ENCODE measurements at places on chromosomes 12 and 14. TPM values are rescaled to one million over a fixed set of nuclear protein-coding genes. Genes with fewer than 3 reads are reported as not detected.

Gene CD4
- total RNA-seq, result 0.54 TPM

DNA sequence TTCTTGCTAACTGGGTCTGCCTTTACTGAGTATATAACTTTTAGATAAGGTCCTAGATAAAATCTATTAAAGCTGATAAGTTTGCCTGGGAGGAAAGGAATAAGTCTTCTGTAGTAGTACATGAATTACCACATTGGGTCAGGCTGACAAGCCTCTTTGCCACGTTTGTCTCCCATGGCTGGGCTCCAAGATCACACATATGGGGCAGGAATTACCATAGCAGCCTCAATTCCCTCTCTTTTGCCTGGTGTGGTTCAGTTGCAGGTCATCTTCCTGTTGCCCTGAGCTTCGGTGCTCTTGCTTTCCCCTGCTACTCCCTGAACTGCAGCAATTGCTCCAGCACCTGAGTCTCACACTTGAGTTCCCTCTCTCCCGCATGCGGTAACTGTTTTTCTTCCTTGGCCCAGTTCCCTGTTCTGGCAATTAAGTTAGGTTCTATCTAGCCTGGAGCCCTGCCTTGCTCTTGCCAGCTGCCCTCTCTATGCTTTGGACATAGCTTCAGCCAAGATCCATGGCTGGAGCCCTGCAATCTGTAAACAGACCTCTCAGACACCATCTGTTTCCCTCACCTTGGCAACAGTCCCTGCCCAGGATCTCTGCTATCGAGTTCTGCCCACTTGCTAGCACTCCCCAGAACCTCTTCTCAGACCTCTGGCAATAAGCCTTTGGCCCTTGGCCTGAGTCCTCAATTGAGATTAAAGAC is 5.8 kb upstream of the GLT8D2 start:
- no peak for DNase-seq

- no peak for DNase-seq
These were observed 281.7 kb upstream of the RTL1 start for GRCh38 chr14:101185073-101185835.

- no peak for DNase-seq
These were observed 8.6 kb downstream of the BCL2L14 start for GRCh38 chr12:12079291-12079690.

DNA sequence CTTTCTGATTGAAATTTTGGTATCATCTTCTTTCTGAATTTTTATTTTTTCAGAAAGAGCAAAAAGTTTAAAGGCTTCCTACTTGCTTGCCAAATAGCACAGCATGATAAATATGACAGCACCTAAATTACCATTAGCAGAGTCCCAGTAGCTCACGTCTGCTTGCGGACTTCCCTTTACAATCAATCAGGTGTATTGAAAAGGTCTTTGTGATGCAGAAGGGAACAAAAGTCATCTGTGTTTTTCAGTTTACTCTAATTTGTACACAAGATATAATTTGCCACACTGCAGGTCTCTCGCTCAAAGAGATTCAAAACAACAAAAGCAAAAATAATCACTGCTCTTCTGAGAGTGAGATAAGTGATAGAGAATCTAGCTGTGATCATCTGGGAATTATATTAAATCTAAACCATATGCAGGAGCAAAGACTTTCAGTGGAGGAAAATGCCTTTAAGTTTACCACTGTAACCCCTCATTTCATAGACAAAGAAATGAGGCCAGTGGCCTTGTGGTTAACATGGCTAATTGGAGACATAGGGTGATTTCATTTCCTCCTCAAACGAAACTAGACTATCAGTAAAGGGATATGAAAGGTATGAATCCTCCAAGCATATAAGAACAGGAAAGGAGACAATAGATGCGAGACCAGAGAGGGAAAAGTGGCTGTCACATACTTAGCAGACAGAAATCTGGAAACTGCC is 240.8 kb upstream of the TMPO start:
- DNase-seq, result no peak

Gene SLC39A5
- total RNA-seq, result not detected

Gene SDR9C7
- not detected for total RNA-seq

GRCh38 chr14:60658909-60659585 is 9.8 kb upstream of the SIX1 start:
- DNase-seq, result no peak

DNA sequence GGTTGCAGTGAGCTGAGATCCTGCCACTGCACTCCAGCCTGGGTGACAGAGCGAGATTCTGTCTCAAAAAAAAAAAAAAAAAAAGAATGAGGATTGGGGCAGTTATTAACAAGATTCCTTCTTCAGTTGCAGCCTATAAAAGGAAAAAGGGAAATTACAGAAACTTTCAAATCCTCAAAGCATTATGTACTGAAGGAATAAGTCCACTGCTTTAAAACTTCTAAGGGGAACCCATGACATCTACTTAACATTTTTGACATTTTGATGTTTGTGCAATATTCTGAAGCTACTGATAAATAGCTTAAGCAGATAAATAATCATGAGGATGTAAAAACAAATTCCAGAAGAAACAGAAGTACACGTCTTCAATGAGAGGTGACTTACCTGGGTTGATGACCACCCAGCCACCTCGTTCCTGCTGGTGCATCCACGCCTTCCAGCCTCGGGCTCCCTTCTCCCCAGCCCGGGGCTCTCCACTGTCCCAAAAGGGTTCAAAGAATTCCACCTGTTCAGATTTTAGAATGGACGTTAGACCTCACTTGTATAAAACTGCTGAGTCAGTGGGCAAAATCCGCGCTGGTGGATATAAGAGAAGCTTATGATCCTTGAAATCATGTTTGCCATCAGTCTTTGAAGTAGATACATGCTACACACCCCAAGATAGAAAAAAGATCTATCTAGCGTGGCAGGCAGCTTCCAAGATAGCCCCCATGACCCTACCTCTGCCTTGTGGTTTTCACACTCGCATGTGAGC is 33.7 kb downstream of the NRDE2 start:
- DNase-seq, result no peak

DNA sequence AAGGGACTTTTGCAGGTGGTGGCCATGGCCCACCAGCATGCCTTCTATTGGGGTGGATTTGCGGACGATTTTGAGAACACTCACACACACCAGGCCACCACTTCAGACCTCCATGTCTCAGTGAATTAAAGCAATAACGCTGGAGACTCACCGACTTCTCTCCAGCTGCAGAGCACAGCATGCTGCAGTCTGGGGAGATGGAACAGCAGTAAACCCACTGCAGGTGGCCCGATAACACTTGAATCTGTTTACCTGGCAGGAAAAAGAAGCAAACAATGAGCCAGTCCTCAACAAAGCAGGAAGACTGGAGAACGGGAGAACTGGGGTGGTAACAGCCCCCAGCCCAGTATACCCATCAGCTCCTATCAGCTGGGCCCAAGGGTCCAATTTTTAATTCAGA is 21.6 kb downstream of the RFC5 start:
- no peak for DNase-seq
